ENCODE measurements at places on chromosomes 7 and 10.

- DNase-seq = no peak
These were observed 151.6 kb downstream of the TMEM26 start for GRCh38 chr10:61301575-61301974.

DNA sequence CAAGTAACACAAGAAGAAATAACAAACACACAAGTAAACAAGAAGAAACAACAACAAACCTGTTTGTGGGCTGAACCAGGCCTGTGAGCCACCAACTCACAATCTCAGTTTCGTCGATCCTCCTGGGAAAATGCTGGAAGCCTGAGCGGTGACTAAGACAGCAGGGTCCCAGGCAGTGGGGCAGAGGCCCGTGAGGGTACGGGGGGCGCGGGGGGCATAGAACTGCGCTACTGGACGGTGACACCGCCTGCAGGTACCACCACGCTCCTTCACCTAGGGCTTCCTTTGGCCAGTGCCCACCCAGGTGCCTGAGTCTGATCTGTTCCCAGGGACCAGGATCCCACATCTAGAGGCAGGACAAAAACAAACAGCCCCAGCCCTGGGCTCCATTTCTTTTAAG, 3.4 kb upstream of the CALN1 start:
- no peak for DNase-seq

GRCh38 chr10:20768843-20769242, 128.3 kb downstream of the NEBL start:
- no peak for DNase-seq

DNA sequence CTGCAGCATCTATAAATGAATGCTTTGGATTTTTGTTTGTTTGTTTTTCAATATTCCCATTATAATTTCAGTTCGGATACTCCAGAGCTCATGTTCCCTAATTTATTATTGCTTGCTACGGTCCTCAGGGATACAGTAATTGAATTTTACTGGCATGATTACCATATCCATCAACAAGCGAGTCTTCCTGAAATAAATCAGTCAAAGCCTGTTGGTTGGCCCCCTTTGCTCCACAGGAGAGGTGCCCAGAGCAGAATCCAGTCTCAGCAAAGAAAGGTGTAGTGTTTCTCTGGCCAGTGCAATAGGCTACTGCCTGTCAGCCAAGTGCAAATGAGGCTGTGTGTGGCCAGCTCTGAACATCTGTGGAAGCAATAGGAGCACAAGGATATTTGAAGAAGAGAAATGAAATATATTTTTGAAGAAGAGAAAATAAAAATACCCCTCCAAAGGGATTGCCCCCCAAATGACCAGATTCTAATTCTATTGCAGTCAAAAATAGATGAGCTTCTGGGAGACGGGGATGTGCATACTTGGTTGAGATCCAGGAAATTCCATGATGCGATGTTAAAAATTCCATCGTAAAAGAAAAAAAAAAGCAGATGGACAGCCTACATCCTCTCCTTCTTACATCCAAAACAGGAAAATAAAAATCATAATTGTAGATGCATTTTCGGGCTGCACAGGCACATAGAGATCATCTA, 18.1 kb downstream of the TRIL start:
- DNase-seq = no peak

- DNase-seq = no peak
These were observed 15.2 kb downstream of the HNRNPF start for GRCh38 chr10:43393606-43394360.

GRCh38 chr10:70381471-70382421, 679 bp downstream of the LRRC20 start:
- no peak for DNase-seq

GRCh38 chr10:114057855-114058254, 14.2 kb downstream of the ADRB1 start:
- DNase-seq = no peak

DNA sequence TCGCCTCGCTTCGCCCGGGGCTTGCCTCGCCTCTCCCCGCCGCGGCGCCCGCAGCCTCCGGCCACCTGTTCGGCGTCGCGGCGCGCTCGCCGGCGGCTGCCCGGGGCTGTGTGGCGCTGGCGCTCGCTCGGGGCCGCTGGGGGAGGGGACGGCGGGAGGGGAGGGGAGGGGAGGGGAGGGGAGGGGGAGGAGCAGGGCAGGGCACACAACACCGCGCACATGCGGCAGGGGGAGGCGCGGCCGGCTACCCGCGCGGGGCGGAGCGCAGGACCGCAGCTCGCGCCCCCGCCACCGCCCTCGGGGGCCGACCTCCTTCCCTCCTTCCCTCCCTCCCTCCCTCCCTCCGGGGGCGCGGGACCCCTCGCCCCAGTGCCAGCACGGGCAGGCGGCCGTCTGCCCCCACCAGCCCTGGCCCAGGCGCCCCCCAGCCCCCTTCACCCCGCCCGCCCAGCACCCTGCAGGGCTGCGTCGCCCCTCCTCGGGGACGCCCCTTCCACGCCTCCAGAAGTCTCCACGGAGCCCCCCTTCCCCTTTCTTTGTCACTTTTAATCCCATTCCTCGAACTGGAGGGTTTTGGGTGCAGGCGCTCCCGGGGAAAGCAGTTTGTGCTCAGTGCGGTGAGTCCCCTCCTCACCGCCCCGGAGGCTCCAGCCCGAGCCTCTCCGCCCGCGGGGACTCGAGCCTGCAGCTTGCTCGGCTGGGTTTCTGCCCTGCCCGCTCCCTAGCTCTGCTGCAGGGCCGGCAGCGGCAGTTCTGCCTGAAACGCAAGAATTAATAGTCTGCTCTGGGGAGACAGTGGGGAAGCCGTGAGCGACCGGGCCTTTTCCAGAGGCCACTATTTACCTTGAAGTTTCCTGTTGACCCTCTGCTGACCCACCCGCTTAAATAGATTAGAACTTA, at the start of gene PARD3:
Gene PARD3, minus strand, starts transcription at position 112 of the 900 bp plus-strand sequence. CDS start 301 bp downstream, outside the sequence.
- no peak for DNase-seq

DNA sequence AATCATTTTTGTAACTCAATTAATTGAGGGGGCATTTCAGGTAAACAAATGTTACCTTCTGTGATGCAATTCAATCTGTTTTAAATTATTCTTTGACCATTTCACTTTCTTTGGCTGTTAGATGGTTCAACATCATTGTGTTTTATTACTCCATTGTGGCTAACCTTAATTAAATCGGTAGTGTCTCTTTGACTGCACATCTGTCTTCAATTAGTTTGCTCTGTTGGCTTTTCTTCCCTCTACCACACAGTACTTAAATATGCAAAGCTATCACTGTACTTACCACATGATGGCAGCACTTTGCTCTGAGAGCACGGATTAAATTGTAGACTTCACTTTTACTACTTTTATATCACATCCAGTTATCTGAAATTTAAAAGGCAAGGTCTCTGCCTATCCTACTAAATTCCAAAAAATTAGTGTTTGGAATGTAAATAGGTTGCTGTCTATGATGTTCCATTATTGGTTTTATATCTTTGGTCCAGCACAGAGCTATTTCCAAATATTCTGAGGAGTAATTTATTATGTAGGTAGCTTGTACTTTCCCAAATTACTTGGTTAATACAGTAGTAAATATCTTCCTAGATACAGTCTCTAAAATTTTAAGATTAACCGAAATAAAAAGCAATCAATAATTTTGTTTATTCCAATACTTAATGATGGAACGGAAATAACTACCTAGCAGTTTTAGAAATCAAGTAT, 352.0 kb downstream of the PCLO start:
- DNase-seq = no peak

DNA sequence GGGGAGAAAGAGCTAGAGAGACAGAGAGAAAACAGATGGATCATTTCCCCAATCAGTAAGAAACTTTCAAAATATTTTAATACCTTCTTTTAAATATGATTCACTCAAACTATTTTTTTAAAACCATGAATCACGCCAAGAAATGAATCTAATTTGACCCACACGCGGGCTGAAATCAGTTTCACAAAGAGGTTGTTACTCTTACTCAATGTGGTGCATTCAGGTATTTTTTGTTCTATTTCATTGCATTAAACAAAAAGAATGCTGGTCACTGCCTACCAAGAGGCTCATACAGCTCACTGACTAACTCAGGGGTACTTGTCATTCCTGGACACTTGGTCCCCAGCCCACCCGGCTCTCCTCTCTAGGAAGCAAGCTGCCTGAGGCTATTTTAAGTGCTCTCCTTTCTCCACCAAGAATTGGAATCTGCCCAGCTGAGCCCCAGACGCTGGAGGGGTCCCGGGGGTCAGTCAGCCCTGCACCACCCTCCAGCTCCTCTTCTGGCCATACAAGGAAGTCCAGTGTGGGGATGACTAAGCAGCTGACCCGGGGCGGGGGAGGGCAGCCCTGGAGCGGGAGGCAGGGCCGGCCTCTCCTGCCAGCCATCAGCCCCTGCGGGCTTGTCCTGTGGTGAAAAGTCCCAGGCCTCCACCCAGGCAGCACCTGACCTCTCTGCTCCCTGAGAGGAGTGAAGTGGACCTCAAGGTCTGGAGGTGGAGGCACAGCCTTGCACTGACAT, 21.7 kb upstream of the PFKP start:
- DNase-seq = no peak

DNA sequence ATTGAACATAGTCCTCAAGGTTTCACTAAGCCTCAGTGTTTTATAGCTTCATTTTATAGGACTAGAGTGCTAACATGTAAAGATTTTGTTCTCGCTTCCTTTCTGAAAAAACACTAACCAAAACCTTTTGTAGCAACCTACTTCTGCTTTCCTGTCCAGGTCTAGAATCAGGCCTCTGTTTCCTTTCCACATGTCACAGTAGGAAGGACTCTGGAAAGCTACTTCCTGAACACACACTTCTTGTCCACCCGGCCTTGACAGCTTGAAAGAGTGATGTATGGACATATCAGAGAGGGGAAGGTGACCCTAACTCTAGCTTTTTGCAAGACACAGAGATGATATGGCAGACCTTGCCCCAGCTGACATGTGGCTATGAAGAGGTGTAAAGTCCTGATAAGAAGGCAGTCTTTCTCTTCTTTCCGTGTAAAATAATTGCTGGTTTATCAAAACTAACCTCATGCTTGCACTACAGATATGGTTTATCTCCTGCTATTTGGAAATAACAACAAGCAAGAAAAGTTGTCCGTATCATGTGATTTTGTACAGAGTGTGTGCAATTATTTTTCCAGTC, 175.4 kb downstream of the SKAP2 start:
- DNase-seq = no peak

DNA sequence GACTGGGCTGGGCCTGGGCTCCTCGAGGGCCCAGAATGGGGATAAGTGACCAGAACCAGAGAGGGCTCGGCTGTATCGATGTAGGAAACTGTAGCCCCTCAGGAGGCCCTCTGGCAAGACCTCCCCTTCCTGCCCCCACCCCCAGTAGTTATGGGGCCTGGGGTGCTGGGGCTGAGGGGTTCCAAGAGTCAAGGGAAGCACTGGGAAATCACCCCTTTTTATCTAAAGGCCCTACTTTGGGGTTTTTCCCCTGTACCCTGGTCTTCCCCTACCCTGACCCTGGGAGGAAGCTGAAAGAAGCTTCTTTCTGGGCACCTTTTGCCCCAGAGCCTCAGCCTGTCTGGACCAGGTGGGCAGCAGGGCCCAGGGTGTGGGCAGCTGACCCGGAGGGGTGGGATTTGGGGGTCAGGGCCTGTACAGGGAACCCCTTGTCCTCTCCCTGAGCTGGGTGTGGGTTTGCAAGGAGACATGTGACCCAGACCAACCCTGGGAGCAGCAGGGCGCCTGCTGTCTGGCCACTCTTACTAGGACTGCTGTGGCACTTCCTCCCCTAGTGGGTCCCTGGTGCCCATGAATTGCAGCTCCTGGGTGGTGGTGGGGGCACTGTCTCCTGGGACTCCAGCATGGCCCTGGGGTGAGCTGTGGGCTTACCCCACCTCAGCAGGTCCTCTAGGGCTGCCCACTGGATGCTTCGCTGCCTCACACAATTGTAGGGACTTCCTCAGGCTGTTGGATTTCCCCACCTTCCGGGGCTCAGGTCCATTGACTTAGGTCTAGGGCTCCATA, 1.5 kb downstream of the IRF5 start:
- DNase-seq = no peak

GRCh38 chr7:74020390-74020789, 7.6 kb upstream of the ELN start:
- no peak for DNase-seq

DNA sequence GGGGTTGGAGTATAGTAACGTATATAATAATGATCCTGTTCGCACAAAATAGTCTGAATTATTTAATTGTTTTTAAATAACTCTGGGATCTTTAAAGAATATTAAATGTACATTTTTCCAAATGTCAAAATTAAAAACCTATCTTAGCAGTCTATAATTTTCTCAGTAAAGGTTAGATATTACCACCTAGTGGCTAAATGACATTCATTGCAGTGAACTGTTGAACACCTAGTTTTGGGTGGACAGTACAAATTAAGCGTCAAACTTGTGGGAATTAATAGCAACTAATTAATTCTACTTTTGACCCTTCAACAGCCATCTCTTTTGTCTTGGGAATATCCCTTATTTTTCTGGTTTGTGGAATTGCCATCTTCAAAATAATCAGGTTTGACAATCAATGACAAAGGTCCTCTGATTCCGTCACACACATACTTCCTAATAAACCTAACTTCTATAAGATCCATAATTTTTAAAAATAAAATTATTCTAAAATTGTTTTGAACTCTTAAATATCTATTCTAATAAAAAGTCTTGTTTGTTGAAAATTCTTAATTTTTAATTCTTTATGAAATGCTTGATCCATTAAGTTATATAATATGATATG, 165.7 kb downstream of the SEMA3D start:
- DNase-seq = no peak

DNA sequence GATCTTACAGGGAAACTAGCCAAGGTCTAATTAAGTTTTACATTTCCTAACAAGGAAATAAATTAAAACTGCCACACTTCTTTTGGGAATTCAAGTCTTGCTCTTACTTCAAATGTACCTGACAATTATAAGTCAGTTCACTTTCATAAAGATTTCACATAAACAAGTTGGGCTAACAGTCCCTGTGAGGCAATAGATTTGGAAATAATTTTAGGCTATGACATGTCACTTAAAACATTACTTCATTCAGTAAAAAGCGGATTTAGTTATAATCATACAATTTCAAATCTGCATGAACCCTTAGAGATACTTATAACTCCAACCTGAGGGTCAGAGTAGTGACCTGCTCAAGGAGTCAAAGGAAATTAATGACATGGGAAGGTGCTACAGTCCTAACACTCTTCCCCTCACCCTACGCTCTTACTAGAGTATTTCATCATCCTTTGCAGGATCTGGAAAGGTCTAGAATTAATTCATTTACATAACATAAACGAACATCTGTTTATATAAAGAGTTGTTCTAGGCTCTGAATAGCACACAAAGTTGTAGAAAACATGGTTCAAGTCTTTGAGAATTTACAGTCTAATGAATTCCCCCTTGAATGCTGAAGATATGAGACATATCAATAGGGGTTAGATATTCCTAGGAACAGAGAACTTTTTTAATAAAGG, 32.3 kb upstream of the DNAJB12 start:
- no peak for DNase-seq

DNA sequence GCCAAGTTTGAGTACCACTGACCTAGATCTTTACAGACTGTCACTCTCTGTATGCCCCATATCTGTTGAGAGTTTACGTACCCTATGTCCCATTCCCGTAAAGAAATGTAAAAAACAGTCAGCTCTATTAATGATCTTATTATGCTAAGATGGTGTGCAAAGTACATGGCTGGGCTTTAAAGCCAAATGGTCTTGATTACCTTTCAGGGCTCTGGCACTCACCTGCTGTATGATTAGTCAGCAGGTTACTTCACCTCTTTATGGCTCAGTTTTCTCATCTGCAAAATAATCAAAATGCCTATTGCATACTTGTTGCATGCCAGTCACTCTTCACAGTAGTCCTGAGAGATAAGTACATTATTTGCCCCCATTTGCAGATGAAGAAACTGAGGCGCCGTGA, 54.2 kb downstream of the LHFPL3 start:
- no peak for DNase-seq
